HCT116 (cell line): ENCODE measurements at places on chromosomes 1 and 21.

- no peak for DNase-seq
Measured at GRCh38 chr1:62732331-62732730, 44.1 kb upstream of the DOCK7 start.

- peak; percentile 95 for DNase-seq
Measured at GRCh38 chr1:211735208-211736170, 60.1 kb upstream of the NEK2 start.

DNA sequence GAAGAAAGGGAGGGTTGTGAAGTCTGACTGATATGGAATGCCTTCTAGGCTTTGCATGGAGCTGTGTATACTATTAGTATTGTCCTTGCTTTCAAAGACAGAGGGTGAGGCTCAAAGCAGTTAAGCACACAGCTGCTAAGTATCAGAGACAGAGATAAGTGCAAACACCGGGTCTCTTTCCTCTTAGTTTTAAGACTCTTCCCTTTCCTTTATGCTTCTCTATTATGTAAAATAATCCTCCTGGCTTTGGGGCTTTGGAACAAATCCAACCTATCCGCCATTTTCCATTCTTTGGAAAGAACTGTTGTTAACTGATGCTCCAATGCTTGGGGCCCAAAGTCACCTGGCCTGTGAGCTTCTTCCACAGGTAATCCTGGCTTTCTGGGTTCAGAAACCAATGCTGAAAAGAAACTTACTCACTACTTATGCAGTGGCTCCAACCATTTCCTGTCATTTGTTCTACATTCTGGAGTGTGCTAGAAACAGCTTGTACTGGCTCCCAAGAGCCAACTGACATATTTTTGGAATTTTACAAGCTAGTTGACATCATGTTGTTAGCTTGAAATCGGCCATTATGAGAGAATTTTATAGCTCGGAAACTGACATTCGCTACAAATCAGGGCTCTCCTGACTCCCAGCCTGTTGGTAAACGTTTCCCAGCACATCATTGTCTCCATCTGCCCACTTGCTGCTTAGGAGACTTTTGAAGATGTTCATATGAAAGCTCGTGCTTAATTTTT is 67.5 kb downstream of the DNTTIP2 start:
- no peak for DNase-seq

DNA sequence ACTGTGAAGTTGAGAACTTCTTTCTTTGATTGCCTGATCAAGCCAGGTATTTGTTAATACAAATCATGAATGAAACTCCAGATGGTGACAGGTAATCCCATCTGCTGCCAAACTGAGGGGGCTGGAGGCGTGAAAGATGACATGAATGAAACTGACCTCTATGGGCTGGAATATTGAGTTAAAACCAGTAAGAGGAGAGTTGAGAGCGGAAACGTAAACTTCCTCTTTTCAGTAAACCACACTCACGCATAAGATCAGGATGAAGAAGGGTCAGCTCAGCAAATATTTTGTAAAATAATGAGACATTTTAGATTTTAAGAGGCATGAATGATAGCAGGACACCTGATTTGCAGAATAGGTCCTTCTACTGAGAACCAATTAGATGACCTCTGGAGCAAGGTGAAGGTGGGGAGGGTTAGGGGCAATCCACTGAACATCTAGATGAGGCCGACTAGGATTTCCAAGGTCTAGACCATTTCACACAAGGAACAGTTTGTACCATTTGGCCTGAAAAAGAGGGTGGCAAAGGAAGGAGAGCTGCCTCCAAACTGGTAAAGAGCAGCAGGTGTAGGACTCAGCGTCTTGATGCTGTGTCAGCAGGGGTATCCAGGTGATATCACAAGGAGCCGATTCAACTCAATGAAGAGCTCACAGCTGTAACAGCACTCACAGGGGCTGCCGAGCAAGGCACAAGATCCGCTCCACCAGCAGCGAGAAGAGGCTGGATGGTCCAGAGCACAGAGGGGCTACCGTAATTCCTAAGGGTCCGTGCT is 132.6 kb downstream of the NTPCR start:
- DNase-seq = no peak
